ENCODE measurements at places on chromosomes 13 and 19.

- H3K4me3 ChIP-seq = no peak overlapping the region
- H3K4me1 ChIP-seq = no peaks in the 10 kb centered on the region
- no peak overlapping the region for H3K27ac ChIP-seq
- no peaks in the 10 kb centered on the region for H3K27me3 ChIP-seq
- no peaks in the 10 kb centered on the region for H3K36me3 ChIP-seq
These were observed 122.3 kb downstream of the SLC7A1 start for GRCh38 chr13:29473166-29473565.

DNA sequence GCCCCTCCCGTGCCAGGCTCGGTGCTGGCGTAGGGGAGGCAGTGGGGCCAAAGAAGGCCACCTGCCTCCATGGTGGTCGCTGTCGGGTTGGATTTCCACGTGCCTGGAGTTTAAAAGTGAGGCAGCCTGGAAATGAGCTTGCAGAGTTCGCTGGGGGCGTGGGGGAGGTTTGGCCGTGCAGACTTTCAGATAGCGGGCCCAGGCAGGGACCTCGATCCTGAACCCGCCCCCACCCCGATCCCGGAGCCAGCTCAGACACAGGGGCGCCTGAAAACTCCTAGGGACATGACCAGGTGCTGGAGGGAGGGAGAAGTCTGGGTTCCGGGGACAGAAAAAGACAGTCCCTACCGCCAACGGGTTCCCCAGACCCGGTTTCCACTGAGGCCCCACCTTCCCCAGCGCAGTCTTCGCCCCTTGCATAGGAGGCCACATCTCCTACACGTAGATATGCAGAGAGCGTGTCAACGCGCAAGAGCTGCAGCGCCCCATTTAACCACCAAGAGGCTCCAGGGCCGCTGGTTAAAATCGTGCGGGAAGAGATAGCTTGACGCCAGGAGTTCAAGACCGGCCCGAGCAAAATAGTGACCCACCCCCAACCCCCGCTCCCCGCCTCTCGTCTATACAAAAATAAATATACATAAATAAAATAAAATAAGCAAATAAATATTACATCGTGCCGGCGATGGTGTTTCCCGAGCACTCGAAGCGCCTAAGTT is 8.5 kb downstream of the CCDC8 start:
- H3K36me3 ChIP-seq = no peaks in the 10 kb centered on the region
- H3K4me3 ChIP-seq = no peak overlapping the region
- H3K27me3 ChIP-seq = no peaks in the 10 kb centered on the region

GRCh38 chr13:107091428-107091827 is 523.5 kb upstream of the ARGLU1 start:
- H3K36me3 ChIP-seq = no peaks in the 10 kb centered on the region
- H3K27me3 ChIP-seq = no peaks in the 10 kb centered on the region
- peaks cover 4% of the 10 kb centered on the region for H3K4me1 ChIP-seq
- no peak overlapping the region for H3K4me3 ChIP-seq

GRCh38 chr13:32330441-32330840 is 15.1 kb downstream of the BRCA2 start:
- H3K36me3 ChIP-seq = no peaks in the 10 kb centered on the region
- no peak for DNase-seq
- H3K4me3 ChIP-seq = no peak overlapping the region
- no peaks in the 10 kb centered on the region for H3K4me1 ChIP-seq
- H3K27ac ChIP-seq = no peak overlapping the region

GRCh38 chr13:108915634-108916512 is 286.5 kb downstream of the MYO16 start:
- no peaks in the 10 kb centered on the region for H3K36me3 ChIP-seq
- no peaks in the 10 kb centered on the region for H3K27me3 ChIP-seq
- H3K27ac ChIP-seq = peak overlapping the region; percentile 98
- DNase-seq = peak; percentile 93
- no peaks in the 10 kb centered on the region for H3K4me1 ChIP-seq

GRCh38 chr19:29561601-29562000 is 35.8 kb downstream of the VSTM2B start:
- no peak overlapping the region for H3K27ac ChIP-seq
- DNase-seq = no peak
- H3K36me3 ChIP-seq = no peaks in the 10 kb centered on the region
- H3K4me3 ChIP-seq = no peak overlapping the region
- H3K27me3 ChIP-seq = no peaks in the 10 kb centered on the region

DNA sequence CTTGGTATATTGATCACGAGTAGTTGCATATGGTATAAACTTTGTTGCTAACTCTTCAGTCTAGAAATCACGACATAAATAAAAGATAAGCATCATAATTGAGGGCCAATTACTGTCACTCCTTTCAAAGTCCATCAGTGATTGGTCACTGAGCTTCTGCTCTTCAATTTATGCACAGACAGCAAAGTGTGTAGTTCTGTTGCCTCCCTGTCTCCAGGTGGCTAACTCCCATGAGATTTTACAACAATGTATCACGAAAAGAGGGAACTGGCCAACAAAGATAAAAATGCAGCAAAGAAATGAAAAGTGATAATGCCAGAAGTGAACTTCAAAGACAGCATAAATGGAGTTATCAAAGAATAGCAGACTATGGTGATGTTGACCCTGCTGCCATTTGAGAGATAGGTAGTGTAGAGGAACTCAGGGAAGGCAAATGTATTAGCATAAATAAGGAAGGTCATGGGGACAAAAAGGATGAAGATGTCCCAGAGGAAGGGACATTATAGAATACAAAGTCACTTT is 12.7 kb upstream of the TNFSF14 start:
- no peak overlapping the region for H3K4me3 ChIP-seq
- no peak for DNase-seq
- no peaks in the 10 kb centered on the region for H3K4me1 ChIP-seq
- H3K27me3 ChIP-seq = no peaks in the 10 kb centered on the region
- no peaks in the 10 kb centered on the region for H3K36me3 ChIP-seq

GRCh38 chr13:87855553-87855952 is 184.4 kb downstream of the SLITRK5 start:
- H3K27ac ChIP-seq = no peak overlapping the region
- no peaks in the 10 kb centered on the region for H3K4me1 ChIP-seq
- H3K36me3 ChIP-seq = no peaks in the 10 kb centered on the region
- H3K27me3 ChIP-seq = no peaks in the 10 kb centered on the region
- DNase-seq = no peak
- H3K4me3 ChIP-seq = no peak overlapping the region

GRCh38 chr19:39398297-39398864 is 7.2 kb downstream of the MED29 start:
- H3K36me3 ChIP-seq = no peaks in the 10 kb centered on the region
- peak overlapping the region; percentile 86 for H3K27ac ChIP-seq
- peak; percentile 93 for DNase-seq
- no peaks in the 10 kb centered on the region for H3K4me1 ChIP-seq

DNA sequence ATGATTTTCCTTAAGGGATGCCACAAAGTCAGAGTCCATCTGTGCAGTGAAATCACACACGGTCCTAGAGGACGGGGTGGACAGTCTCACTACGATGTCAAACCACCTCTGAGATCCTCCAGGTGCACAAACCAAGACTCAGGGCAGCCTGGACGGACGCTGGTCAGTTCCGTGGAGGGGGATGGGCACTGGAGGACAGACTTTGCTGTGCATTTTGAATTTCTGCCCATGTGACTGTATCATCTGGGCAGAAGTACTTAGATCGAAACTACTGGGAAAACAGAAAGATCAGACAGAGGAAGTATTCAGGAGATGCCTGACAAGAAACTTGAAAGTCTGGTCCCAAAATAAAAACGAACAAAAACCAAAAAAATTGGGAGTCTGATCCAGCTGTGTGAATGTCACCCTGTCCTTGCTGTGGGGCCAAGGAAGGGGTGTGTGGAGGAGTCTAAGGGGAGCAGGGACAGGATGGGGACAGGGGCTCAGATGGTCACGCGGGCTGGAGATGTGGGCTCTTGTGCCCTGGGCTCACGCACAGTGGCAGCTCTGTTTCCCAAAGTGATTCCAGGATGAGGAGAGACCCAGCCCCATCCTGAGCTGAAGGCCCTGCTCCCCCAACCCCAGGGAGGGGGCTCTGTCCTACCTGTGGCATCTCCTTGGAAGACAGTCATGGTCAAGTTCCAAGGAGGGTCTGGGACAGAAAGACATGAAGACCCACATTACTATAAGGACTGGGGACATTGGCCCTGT is 1.5 kb downstream of the SIGLEC8 start:
- no peak overlapping the region for H3K27ac ChIP-seq
- no peak overlapping the region for H3K4me3 ChIP-seq
- no peaks in the 10 kb centered on the region for H3K36me3 ChIP-seq
- H3K4me1 ChIP-seq = no peaks in the 10 kb centered on the region

GRCh38 chr19:58315580-58315979 is 10.4 kb downstream of the ERVK3-1 start:
- H3K27me3 ChIP-seq = no peaks in the 10 kb centered on the region
- no peak overlapping the region for H3K27ac ChIP-seq
- no peaks in the 10 kb centered on the region for H3K4me1 ChIP-seq
- H3K36me3 ChIP-seq = peaks cover 8% of the 10 kb centered on the region
- DNase-seq = no peak

- H3K27ac ChIP-seq = peak overlapping the region; percentile 93
- peaks cover 7% of the 10 kb centered on the region for H3K36me3 ChIP-seq
- no peaks in the 10 kb centered on the region for H3K27me3 ChIP-seq
These were observed 1.2 kb downstream of the CIRBP start for GRCh38 chr19:1270213-1270853.

- peaks cover 6% of the 10 kb centered on the region for H3K4me1 ChIP-seq
- no peak overlapping the region for H3K27ac ChIP-seq
- no peak overlapping the region for H3K4me3 ChIP-seq
- peak; percentile 58 for DNase-seq
These were observed 17.6 kb downstream of the RANBP3 start for GRCh38 chr19:5960005-5961001.

DNA sequence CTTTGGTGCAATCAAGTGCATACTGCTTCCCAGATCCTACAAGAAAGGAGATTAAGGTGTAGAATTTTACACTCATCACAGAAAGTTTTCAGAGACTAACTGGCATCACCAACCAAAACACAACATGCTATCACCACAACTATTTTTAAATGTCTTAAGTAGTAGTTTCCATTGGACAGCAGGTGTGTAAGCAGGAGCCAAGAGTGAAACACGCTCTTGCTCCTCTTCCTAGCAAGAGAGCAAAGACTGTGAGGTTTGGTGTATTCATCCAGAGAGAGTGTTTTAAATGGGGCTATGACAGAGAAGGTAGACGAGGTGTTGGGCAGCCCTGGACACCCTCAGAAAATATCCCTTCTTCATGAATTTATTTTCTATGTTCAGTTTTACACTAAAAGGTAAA is 12.5 kb upstream of the LILRA4 start:
- H3K4me1 ChIP-seq = no peaks in the 10 kb centered on the region
- no peaks in the 10 kb centered on the region for H3K36me3 ChIP-seq
- no peak overlapping the region for H3K4me3 ChIP-seq

DNA sequence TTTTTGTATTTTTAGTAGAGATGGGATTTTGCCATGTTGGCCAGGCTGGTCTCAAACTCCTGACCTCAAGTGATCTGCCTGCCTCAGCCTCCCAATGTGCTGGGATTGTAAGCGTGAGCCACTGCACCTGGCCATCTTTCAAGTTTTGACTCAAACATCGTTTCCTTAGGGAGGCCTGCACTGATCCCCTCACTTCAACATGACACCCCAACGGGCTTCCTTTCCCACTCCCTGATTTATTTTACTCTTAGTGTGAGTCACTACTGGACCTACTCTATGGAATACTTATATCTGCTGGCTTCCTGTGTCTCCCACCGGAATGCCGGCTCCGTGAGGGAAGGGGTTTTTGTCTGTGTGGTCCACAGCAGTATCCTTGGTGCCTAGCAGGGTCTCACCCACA is 4.5 kb upstream of the ADAMTS10 start:
- H3K27ac ChIP-seq = peak overlapping the region; percentile 25
- DNase-seq = no peak
- H3K4me3 ChIP-seq = no peak overlapping the region
- H3K36me3 ChIP-seq = no peaks in the 10 kb centered on the region

DNA sequence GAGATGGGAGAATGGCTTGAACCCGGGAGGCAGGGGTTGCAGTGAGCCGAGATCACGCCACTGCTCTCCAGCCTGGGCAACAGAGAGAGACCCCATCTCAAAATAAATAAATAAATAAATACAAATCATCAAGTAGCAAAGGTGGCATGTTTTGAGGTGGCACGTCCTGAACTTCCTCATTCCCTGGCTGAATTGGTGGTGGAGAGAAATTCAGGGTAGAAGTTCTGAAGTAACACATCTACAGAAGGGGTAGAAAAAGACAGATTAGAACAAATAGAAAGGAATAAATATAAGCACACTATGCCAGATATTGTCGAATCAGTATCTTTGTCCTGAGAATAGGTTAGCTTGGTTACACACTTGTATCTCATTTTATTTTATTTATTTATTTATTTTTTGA is 6.3 kb downstream of the IFI30 start:
- no peak overlapping the region for H3K27ac ChIP-seq
- no peaks in the 10 kb centered on the region for H3K27me3 ChIP-seq
- no peak for DNase-seq
- H3K4me1 ChIP-seq = no peaks in the 10 kb centered on the region
- H3K36me3 ChIP-seq = no peaks in the 10 kb centered on the region
- no peak overlapping the region for H3K4me3 ChIP-seq

DNA sequence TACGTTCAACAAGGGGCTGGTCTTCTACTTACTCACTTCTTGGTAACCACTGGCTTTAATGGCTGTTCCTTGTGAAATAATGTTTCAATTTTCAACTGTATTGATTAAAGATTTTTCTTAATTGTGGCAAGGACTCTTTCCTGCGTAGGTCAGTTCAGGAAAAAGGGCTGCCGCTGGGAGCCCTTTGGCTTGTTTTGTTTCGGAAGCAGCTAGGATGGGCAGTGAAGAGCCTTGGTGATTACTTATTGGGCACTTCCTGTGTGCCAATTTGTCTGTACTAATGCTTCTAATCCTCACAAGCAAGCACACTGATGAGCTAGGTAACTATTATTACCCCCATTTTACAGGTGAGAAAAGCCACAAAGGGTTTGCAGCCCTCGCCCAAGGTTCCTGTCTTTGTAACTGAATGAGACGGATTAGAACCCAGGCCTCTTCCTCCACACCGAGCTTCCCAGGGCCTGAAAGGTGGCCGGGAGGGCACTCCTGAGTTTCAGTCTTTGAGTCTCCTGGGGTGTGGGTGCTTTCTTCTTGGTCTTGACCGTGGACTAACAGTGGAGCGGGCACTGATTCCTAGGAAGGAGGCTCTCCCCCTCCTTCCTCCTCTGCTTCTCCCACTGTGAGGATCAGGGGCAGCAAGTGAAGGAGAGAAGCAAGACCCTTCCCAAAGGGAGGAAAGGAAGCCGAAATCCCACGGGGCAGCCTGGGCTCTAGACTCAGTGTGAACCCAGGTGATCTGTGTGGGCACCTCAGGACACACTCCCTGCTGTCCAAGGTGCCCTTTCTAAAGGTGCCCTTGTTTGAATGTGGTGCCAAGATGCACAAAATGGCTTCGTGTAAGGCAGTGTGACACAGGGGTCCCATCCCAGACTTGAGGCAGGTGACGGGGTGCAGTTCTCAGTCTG is 3.7 kb downstream of the COL4A2 start:
- DNase-seq = no peak
- peaks cover 4% of the 10 kb centered on the region for H3K4me1 ChIP-seq
- H3K4me3 ChIP-seq = peak overlapping the region; percentile 89
- H3K27ac ChIP-seq = peak overlapping the region; percentile 24

- H3K4me3 ChIP-seq = no peak overlapping the region
- no peak for DNase-seq
- H3K27me3 ChIP-seq = no peaks in the 10 kb centered on the region
- H3K27ac ChIP-seq = no peak overlapping the region
- H3K4me1 ChIP-seq = peaks cover 2% of the 10 kb centered on the region
- no peaks in the 10 kb centered on the region for H3K36me3 ChIP-seq
These were observed 19.2 kb downstream of the CKM start for GRCh38 chr19:45303269-45304060.

GRCh38 chr19:45492627-45493470 is 4.0 kb downstream of the RTN2 start:
- no peak overlapping the region for H3K27ac ChIP-seq
- no peaks in the 10 kb centered on the region for H3K4me1 ChIP-seq
- DNase-seq = no peak
- peak overlapping the region; percentile 43 for H3K4me3 ChIP-seq
- H3K36me3 ChIP-seq = no peaks in the 10 kb centered on the region
- no peaks in the 10 kb centered on the region for H3K27me3 ChIP-seq

All from aorta (tissue), 5 donors.